ENCODE measurements at places on chromosomes 1 and 21.

- DNase-seq, result no peak
Measured at GRCh38 chr1:76876655-76877395, 9.5 kb downstream of the ST6GALNAC5 start.

DNA sequence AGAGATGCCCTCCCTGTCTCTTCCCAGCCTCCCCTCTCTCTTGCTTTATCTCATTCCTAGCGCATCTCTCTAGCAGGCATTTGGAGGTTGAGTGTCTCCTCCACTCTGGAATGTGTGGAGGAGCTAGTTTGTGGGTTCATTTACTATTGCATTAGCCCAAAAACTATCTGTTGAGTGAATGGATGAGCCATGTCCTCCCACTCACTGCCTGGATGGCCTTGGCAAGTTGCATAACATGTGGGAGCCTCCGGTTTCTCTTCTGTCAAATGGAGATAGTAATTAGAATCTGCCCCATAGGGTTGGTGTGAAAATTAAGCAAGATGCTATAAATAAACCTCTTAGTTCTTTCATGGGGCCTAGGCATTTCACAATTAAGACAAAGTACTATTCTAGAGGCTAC is 181.8 kb downstream of the KAZN start:
- DNase-seq, result no peak

DNA sequence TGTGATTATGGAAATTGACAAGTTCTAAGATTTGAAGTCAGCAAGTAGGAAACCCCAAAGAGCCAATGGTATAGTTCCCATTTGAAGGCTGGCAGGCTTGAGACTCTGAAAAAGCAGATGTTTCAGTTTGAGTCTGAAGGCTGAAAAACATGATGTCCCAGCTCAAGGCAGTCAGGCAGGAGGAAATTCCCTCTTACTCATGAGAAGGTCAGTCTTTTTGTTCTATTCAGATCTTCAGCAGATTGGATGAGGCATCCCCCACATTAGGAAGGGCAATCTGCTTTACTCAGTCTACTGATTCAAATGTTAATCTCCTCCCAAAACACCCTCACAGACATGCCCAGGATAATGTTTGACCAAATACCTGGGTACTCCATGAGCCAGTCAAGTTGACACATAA is 372.5 kb upstream of the ST6GALNAC5 start:
- DNase-seq, result no peak

GRCh38 chr21:33268393-33268736 is 2.2 kb downstream of the IL10RB start:
- DNase-seq, result no peak

GRCh38 chr1:246306415-246307037 is 200.6 kb downstream of the SMYD3 start:
- DNase-seq, result no peak

DNA sequence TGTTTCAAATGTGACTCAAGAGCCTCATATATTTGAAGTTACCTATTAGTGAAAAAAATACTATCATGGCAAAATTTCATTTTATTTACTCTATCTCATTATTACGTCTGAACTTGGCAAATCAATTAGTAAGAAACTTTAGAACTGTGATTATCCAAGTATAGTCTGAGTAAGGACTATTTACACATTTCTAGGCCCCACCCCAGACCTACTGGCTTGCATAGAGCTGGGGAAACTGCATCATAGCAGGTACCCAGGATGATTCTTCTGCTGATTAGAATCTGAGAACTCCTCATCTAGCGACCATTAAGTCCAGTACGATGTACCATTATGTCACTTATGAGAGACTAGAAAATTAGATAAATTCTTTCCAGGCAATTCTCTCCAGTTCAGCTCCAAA is 20.1 kb downstream of the MCOLN3 start:
- DNase-seq, result no peak

DNA sequence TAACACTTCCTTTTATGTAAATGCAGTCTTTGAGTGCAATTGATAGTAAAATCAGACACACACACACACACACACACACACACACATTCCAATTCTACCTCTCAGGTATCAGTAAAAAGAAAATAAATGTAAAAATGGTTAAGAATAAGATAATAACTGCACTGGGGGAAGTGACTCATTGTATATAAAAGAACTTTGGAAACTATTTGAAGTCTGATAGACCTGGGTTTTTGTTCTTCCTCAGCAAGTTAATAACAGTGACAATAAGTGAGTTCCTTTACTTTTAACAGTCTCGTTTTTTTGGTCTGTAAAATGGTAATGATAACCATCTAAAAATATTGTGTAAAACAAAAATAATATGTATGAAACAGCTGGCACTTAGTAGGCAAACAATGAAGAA is 1815.0 kb downstream of the MRPL39 start:
- no peak for DNase-seq

- DNase-seq, result no peak
Measured at GRCh38 chr1:60502506-60502905, 428.9 kb upstream of the C1orf87 start.

GRCh38 chr1:173009597-173009996 is 41.1 kb downstream of the TNFSF18 start:
- DNase-seq, result no peak

- DNase-seq, result no peak
Measured at GRCh38 chr1:245389873-245390272, 235.1 kb downstream of the KIF26B start.

- no peak for DNase-seq
Measured at GRCh38 chr1:206834217-206834616, 31.2 kb upstream of the IL20 start.

DNA sequence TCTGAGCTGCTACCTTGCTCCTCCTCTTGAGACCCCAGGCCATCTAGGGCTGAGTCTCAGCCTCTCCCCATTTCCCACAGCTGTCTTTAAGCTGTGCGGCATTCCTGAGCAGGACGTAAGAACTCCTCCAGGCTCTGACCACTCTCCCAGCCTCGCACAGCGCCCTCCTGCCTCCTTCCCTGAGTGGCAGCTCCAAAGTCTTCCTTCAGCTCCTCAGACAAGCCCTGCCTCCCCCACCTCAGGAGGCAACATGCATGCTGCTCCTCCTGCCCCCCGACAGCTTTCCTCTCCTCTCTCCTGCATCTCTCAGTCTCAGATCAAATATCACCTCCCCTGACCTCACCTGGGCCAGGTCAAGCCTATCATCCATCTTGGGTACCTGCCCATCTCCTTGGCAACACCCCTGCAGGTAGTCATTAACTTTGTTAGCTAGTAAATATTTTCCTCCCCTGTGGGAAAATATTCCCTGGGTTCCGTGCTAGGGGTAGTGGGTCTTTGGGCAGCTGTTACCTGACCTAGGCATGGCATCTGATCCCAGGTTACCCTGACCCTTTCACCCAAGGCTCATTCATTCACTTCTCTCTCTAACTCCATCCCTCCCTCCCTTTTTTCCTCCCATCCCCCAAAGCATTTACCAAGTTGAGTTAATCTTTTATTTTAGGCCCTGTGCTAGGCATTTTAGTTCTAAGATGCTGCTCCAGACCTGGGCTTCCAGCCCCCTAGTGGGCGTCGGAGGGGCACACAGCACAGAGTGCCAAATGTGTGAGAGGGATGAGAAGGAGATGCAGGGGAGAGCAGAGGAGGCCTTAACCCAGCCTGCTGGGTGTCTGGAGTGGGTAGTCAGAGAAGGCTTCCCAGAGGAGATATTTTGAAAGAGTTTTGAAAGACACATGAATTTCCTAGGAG is 419.9 kb downstream of the PTPRU start:
- no peak for DNase-seq

DNA sequence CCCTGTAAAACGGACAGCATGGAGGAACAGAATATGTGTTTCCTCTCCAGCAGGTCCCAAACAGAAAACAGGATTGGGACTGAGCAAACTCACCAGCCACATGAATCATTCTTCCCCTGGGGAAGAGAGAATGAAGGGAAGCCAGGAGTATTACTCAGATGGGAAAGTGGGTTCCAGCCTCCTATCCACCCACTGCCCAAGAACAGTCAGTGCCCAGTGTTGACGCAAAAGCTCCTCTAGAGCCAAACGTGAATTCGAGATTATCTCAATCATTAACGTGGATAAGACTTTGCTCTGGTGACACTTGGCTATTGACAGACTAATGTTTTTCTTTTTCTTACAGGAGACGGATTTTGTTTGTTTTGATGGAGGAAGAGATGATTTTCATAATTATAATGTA is 9.3 kb downstream of the MIA3 start:
- no peak for DNase-seq

- DNase-seq, result no peak
Measured at GRCh38 chr1:241950390-241950789, 7.2 kb upstream of the BECN2 start.

GRCh38 chr1:108557296-108557695 is 2.6 kb upstream of the EEIG2 start:
- no peak for DNase-seq

DNA sequence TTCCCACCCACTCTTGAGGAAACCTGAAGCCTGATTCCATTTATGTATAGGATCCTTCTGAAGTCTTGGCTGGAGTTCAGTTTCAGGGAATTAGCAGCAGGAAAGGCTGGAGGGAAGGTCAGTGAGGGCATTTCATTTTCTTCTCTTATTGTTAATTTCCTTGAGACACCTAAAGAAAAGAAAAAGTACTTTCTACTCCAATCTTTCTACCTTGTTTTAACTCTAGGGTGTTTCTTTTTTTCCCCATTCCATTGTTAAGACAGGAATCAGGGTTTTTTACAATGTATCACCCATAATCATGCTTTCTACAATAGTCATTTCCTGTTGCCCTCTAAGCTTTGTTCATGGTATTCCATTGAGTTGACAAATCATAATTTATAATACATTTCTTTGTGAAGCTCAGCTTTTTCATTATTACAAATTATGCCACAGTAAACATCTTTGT is 27.4 kb downstream of the SNRPE start:
- no peak for DNase-seq

GRCh38 chr21:38994042-38994441 is 188.3 kb downstream of the ETS2 start:
- no peak for DNase-seq

- DNase-seq, result no peak
Measured at GRCh38 chr1:36269408-36269838, 36.7 kb upstream of the SH3D21 start.

- no peak for DNase-seq
Measured at GRCh38 chr1:63698001-63698838, 75.6 kb upstream of the ROR1 start.

DNA sequence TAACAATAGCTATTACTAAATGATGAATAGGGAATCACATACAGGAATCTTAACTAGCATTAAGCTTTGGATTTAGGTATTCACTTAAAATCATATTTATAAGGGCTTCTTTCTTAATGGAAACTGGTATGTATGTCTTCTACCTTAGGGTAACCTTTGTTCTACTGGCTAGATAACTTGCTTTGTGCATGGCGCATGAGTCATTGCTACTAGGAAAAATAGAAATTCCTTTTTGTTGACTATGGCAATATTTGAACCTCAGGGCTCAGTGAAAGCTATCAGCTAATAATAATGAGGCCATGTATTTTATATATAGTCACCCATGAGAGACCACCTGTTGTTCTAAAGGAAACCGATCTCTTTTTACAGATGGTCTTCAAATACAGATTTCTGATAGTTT is 72.5 kb downstream of the RPS6KC1 start:
- DNase-seq, result no peak

Measured in cortex of kidney (tissue), 1 donor.